ENCODE measurements at places on chromosomes 12 and 14. TPM values are rescaled to one million over a fixed set of nuclear protein-coding genes. Genes with fewer than 3 reads are reported as not detected.

KRT4 gene
- 6.3 TPM for total RNA-seq

TMTC1 gene
- 24.8 TPM for total RNA-seq

FAM186B gene
- 0.16 TPM for total RNA-seq

TC2N gene
- total RNA-seq: 46.8 TPM

GRCh38 chr12:52364901-52365489 is 2.3 kb downstream of the KRT85 start:
- no peak for DNase-seq

GRCh38 chr14:33432407-33433023 is 493.8 kb downstream of the NPAS3 start:
- DNase-seq: peak; percentile 10

- DNase-seq: no peak
These were observed 102.3 kb upstream of the BCAT1 start for GRCh38 chr12:25051171-25051570.

NFATC4 gene
- 41.8 TPM for total RNA-seq

MYO1H gene
- total RNA-seq: not detected

- no peak for DNase-seq
These were observed 45.6 kb upstream of the EGLN3 start for GRCh38 chr14:33996462-33996861.

THTPA gene
- total RNA-seq: 7.1 TPM

DNA sequence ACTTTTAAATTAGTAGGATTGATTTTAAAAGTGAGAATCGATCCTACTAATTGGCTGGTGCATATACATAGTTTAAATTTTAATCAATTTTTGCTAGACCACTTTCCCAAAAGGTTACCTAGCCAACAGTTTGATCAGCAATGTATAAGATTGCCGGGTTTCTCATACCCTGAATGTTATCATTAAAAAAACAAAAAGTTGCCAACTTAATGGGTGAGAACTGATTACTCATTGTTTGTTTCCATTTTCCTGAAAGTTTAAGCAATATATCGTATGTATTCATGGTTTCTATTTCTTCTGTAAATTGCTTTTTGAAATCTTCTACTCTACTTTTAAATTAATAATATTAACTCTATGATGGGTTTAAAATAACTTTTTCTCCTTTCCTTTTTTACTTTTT is 4.4 kb upstream of the MYBPC1 start:
- no peak for DNase-seq

STXBP6 gene
- total RNA-seq: 42.9 TPM

All from urinary bladder (tissue), 4 donors.